SJSA1 (cell line): ENCODE measurements at places on chromosomes 4 and X.

GRCh38 chr4:7947927-7948326 lies 8.3 kb upstream of the AFAP1 start:
- DNase-seq: no peak

DNA sequence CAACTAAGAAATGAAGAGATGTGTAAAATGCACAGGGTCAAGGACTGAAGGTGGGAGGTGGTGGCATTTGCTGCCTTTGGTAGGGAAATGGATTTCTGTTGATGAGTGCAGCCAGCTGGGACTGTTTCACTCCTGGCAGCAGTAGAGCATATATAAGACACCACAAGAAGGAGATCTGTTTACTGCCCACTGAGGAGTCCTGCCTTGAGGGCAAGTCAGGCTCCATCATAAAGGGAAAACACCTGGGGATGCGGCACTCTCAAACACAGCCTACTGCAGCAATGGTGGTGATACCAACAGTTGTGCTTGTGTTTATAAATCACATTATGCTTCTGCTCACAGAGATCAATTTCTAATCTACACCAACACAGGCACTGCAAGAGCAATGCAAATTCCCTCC lies 222.1 kb downstream of the TACR3 start:
- no peak for DNase-seq

GRCh38 chrX:55715847-55716246 lies 1.7 kb upstream of the RRAGB start:
- DNase-seq: no peak

GRCh38 chrX:29107231-29107630 lies 520.0 kb downstream of the IL1RAPL1 start:
- DNase-seq: no peak

- no peak for DNase-seq
These were observed 154.5 kb upstream of the SLC4A4 start for GRCh38 chr4:71184195-71184781.

- DNase-seq: no peak
These were observed 388.7 kb downstream of the FAT4 start for GRCh38 chr4:125703443-125703842.

DNA sequence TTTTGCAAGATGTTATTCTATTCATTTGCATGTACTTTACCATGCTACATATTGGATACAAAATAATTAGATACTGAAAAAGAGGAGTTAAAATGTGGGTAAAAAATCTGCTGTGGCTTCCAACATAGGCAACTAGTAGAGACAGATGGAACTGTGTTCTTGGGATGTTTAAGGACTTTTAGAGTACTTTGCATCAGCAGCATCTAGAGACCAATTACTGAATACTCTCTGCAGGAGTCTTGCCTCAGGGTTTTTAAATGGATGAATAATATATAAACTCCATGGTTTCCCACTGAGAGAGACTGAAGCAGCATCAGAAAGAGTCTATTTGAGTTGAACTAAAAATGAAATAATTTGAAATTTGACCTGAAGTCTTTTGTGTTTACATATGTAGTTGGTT lies 676.7 kb downstream of the GALNTL6 start:
- no peak for DNase-seq

DNA sequence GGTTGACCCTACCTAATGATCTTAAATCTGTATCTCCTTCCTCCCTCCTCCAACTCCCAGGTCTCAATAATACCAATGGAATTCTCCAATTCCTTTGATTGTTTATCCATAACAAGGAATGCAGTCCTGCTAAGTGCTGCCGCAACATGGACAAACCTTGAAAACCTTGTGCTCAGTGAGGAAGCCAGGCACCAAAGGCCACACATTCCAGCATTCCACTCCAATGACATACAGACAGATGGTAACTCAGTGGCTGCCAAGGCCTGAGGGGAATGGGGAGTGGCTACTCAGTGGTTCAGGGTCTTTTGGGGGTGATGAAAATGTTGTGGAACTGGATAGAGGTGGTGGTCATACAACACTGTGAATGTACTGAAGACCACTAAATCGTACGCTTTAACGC lies 10.4 kb downstream of the HAUS7 start:
- DNase-seq: no peak

- no peak for DNase-seq
These were observed 1.0 kb downstream of the AGA start for GRCh38 chr4:177441061-177441802.

DNA sequence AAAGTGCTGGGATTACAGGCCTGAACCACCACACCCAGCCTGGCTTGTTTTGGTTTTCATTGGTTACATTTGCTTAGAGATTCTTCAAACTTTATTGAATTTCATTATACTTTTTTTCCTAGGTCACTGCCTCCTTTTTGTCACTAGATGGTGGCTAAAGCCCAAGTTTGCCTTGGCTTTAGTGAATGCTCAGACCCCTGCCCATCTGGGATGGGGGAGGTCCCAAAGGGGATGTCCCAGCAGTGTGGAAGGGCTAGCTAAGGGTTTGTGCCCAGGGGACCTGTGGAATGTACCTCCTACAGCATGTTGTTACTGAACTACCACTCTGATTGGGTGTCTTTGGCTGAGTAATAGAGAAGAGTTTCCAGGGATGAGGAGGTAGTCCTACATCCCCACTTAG lies 58.4 kb downstream of the CEP135 start:
- no peak for DNase-seq

DNA sequence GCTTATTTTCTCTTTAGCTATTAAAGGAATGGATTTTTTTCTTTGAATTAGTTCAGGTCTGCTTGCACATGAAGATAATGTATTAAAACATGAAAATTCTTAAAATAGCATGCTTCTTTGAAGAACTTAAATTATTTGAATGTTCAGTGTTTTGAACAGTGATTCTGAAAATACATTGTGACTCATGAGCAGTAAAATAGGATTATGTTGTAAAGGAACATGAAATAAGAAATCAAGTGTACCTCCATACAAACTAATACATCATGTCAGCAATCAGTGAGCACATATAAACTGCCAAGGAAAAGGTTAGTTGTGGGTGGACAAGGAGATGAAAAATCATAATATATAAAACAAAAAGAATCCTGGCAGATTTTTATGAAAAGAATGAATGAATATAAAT lies 66.1 kb downstream of the SNX25 start:
- DNase-seq: no peak

GRCh38 chrX:72366178-72366577 lies 60.5 kb upstream of the CITED1 start:
- no peak for DNase-seq

DNA sequence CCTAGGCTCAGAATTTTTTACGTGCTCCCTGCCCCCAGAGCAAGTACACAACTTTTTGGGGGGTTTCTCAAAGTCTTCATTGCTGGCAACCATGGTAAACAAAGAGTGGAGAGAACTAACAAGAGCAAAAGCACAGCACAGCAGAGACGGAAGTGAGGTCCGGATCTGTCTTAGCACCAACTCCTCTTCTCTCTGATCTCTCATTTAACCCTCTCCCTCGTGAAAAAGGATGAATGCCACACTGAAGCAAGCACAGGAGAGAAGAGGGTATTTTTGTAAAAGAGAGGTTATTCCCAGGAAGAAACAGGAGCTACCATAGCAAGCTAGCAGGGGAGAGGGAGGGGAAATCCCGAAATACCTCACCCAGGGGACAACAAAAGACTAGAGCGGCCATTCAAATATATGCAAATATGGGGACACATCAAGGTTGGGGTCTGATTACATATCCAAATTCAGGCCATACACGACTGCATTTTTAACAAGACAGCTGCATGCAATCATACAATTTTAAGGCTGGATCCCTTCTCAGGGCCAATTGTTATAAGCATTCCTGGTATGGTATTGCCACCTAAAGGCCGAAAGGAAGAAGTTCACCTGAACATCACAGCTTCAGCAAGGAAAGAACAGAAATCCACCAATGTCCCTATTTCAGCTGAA lies 46.6 kb downstream of the CD40LG start:
- peak; percentile 2 for DNase-seq

GRCh38 chr4:54392479-54392878 lies 163.4 kb downstream of the PDGFRA start:
- no peak for DNase-seq

DNA sequence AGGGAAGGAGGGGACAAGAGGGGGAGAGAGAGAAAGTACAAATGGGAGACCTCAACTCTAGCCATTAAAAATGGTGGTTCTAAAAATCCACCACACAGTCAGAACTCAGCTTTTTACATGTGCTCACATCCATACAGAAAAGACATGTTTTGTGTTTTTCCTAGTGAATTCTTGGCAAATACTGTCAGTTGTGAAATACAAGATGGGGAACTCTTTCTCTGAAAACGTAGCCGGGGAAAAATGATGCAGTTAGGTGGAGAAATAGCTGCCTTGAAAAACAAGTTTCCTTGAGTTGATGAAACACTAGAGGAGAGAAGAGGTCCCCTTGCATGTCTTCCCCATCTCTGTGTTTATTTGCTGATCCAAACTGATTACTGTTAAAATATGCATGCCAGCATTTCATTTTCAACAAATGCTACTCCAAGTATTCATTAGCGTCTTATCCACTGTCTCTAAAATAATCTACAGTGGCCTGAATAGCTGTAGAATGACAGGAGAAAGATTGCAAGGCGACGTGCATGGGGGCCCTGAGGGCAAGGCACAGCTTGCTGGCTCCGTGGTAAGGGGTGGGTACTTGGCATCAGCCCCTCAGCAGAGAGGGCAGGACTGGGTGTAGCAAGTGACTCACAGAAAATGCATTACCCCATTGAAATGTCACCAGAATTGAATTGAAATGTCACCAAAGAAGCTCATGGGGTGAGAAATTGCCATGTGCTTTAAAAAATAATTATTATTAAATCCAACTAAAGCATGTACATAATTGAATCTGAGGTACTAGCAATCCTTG lies 48.1 kb upstream of the TBL1X start:
- DNase-seq: no peak

GRCh38 chr4:168600796-168601583 lies 104.1 kb downstream of the PALLD start:
- no peak for DNase-seq

- DNase-seq: no peak
These were observed 297.5 kb downstream of the STPG2 start for GRCh38 chr4:97845758-97846157.

GRCh38 chr4:58602022-58602421 lies 1491.8 kb upstream of the IGFBP7 start:
- DNase-seq: no peak

DNA sequence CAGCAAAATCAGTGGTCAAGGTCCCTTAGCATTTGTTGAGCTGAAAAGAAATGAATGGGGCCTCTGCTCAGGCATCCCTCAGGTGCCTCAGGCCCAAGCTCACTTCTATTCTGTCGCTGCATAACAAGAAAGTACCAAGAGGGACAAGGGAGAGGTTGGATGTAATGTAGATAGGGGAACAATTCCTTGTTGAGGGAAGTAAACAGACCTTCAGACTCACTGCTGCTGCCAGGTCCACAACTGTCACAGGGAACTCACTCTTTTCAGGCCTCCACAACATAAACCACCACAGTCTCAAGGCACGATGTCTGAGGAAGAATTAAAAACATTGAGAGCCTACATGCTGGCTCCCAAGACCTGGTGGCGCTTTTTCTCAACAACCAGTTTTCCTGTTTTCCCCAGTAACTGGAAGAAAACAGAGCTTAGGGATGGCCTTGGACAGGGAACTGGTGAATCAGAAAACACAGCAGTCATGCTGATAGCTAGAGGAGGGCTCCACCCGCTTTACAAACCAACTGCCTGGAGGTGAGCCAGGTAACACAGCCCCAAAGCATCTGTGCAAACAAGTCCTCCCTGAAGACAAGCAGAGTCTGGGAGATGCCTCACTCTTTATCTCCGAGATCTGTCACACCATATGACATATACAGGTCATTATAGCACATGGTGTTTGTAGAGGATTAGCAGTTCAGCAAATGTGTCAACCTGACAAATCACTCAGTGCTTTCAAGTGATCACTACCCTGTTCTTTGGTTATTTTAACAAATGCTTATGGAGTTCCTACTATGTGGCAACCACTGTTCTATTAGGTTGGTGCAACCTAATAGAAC lies 14.3 kb upstream of the AWAT1 start:
- DNase-seq: no peak

DNA sequence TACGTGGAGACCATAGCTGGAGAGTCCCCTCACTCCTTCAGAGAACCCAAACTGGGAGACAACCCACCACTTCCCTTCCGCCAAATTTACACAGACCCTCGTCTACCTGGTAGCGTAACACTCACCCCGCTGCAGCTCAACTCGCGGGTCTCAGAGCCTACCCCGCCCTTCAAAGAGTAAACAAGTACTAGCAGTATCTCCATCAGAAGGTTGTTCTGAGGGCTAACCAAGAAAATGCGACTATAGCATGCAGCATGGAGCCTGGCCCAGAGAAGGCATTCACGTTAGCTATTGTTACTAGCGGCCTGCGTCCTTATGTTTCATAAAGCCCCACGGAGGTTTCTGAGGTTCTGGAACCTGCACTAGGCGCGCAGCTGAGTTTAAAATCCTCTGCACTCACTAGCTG lies 531 bp upstream of the MANBA start:
- no peak for DNase-seq

DNA sequence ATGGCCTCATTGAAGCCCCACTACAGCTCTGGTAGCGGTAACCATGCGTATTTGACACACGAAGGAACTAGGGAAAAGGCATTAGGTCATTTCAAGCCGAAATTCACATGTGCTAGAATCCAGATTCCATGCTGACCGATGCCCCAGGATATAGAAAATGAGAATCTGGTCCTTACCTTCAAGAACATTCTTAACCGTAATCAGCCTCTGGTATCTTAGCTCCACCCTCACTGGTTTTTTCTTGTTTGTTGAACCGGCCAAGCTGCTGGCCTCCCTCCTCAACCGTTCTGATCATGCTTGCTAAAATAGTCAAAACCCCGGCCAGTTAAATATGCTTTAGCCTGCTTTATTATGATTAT lies 876 bp downstream of the HPRT1 start:
- peak; percentile 9 for DNase-seq

DNA sequence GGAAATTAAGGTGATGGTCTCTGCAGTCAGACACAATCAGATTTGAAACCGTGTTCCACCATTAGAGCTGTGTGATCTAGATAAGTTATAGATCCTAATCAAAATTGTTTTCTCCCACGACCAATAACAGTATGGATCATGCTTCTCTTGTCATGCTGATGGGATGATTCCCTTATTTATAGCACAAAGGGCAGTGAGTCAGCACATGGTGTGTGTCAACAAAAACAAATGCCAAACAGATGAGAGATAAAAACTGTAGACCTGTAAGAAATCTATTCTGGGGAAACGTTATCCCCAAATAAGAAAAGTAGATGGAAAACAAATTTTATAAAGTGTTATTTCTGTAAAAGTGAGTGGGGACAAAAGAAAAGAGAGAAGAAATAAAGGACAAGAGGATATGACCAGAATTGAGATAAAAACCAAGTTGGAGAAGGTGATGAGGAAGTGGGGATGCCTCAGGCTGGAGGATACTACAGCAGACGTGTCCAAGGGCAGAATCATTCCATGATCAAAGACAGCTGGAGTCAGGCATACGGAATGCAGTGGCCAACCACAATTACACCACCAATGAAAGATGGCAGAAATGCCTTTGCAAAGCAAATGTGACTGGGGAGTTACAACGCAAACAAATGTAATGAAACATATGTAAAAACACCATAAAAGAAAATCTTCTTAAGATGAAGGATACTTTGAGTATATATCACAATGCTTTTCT lies 377.8 kb upstream of the PRKX start:
- DNase-seq: no peak

- no peak for DNase-seq
These were observed 8.5 kb downstream of the CD40LG start for GRCh38 chrX:136656361-136656964.
